ENCODE measurements at places on chromosomes 16 and 17.
A peak's percentile ranks its signal among the peaks of the same experiment; 100 is the strongest.

GRCh38 chr16:67163164-67163998 lies 1.2 kb upstream of the HSF4 start:
- DNase-seq, result no peak

DNA sequence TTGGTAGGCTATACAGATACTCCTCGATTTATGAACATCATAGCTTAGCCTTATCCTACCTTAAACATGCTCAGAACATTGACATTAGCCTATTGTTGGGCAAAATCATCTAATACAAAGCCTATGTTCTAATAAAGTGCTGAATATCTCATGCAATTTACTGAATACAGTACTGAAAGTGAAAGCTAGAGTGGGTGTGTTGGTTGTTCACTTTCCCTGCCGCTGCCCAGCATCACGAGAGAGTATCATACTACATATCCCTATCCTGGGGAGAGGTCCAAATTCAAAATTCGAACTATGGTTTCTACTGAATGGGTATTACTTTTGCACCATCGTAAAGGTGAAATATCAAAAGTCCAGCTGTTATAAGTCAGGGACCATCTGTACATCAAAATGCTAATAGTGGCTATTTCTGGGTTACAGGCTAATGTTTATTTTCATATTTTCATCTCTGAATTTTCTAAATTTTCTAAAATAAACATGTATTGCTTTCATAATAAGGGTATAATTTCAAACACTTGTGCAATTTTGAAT lies 54.5 kb downstream of the NACA2 start:
- no peak for DNase-seq

DNA sequence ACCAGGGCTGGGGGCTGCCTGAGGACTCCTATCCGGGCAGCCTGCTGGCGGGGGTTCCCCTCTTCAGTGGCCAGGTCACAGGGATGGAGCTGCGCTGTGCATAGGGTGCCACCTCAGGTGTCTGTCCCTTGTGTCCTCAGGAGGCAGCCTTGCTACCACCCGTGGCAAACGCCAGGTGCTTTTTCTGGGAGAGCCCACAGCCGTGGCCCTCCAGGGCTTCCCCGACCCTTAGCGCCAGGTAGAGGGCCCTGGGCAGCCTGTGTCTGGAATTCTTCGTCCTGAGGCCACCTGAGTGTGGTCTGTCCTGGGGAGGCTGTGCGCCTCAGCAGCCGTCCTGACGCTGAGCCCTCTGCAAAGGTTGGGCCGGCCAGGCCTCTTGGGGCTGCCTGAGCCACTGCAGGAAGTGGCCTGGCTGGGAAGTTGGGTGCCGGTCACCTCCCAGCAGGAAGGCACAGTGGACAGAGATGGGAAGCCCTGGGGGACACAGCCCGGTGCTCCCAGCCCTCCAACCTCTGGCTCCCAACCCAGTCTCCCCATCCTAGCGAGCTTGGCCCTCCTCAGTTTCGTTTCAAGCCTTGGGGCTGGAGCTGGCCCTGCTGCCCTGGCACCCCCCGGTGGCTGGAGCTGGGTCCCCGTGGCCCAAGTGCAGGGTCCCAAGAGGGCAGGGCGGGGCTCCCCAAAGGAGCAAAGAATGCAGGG lies 7.6 kb upstream of the BAIAP3 start:
- DNase-seq, result no peak

DNA sequence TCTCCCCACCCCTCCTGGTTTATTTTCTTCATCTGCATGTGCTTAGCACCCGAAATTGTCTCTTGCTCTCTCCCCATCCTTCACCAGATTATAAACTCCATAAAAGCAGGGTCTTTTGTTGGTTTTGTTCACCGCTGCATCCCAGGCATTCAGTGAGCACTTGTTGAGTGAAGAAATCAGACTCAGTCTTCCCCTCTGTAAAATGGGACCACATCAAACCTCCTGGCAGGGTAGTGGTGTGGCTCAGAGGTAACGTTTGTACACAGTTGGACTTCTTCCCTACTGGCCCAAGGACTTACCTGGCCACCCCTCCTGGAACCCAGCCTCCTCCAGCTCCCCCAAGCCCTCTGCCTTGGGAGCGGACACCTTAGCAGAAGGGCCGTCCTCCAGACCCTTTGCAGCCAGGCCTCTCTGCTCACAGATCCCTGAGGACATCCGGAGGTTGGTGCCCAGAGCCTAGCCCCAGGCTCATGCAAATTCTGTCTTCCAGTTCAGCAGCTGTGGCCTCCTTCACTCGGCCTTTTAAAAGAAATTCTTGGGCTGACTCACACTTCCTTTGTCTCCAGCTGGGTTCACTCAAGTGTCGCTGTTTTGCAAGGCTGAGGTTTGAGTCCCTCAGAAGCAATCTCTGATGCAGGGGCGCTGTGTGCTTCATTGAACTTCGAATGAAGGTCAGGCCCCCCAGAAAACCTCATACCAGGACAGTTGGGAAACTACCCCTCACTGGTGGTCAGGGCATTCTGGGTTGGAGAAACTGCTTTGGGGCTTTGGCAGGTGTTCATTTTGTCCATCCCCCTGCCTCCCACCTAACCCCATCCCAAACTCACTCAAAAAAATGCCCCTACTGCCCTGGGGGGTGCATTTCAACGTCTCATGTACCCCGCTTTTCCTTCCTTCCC lies 16.8 kb upstream of the RMI2 start:
- DNase-seq, result peak; percentile 65

Measured in Kasumi-1 (cell line).